ENCODE measurements at places on chromosomes 11 and 22.

- H3K36me3 ChIP-seq = no peaks in the 10 kb centered on the region
- H3K4me1 ChIP-seq = peaks cover 3% of the 10 kb centered on the region
- DNase-seq = no peak
- no peaks in the 10 kb centered on the region for H3K27me3 ChIP-seq
- H3K27ac ChIP-seq = no peak overlapping the region
- no peak overlapping the region for H3K4me3 ChIP-seq
These were observed 3.7 kb upstream of the TIRAP start for GRCh38 chr11:126279191-126279590.

DNA sequence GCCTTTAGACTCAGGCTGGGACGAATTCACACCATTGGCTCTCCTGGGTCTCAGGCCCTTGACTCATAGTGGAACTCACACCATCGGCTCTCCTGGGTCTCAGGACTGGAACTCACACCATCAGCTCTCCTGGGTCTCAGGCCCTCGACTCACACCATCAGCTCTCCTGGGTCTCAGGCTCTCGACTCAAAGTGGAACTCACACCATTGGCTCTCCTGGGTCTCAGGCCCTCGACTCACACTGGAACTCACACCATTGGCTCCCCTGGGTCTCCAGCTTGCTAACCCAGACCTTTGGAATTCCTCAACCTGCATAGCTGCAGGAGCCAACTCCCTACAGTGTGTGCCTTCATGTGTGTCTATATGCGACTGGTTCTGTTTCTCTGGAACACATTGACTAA lies 56.7 kb downstream of the SHISAL1 start:
- no peak for DNase-seq
- H3K4me3 ChIP-seq = no peak overlapping the region
- no peaks in the 10 kb centered on the region for H3K27me3 ChIP-seq
- H3K4me1 ChIP-seq = no peaks in the 10 kb centered on the region
- H3K27ac ChIP-seq = no peak overlapping the region
- H3K36me3 ChIP-seq = no peaks in the 10 kb centered on the region

DNA sequence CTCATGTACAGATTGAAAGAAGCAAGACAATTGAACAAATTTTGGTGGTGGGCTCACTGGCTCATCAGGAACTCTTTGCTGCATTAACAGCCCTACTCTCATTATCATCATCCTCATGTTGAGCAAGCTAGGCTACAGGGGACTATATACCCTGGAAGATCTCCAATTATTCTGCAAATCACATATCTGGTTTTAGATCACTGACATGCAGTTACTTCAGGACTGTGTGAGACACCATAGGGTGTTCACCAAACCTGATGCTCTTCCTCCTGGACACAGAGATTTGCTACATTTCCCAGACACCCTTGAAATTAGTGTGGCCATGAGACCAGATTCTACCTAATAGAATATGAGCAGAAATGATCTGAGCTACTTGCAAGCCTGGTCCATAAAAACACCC lies 23.0 kb upstream of the ME3 start:
- peak overlapping the region; percentile 43 for H3K27ac ChIP-seq
- no peak for DNase-seq
- H3K4me1 ChIP-seq = no peaks in the 10 kb centered on the region
- no peak overlapping the region for H3K4me3 ChIP-seq
- no peaks in the 10 kb centered on the region for H3K27me3 ChIP-seq
- H3K36me3 ChIP-seq = no peaks in the 10 kb centered on the region

- peaks cover 13% of the 10 kb centered on the region for H3K4me1 ChIP-seq
- no peaks in the 10 kb centered on the region for H3K27me3 ChIP-seq
- no peak overlapping the region for H3K27ac ChIP-seq
These were observed 47.5 kb upstream of the CDON start for GRCh38 chr11:126109941-126110731.

GRCh38 chr22:49437356-49437755 lies 390.3 kb downstream of the BRD1 start:
- no peaks in the 10 kb centered on the region for H3K27me3 ChIP-seq
- no peaks in the 10 kb centered on the region for H3K4me1 ChIP-seq
- H3K36me3 ChIP-seq = no peaks in the 10 kb centered on the region

- H3K4me1 ChIP-seq = no peaks in the 10 kb centered on the region
- no peak overlapping the region for H3K27ac ChIP-seq
- no peaks in the 10 kb centered on the region for H3K36me3 ChIP-seq
- H3K27me3 ChIP-seq = no peaks in the 10 kb centered on the region
- no peak overlapping the region for H3K4me3 ChIP-seq
- DNase-seq = peak; percentile 82
These were observed 23.9 kb upstream of the PANX2 start for GRCh38 chr22:50146439-50147238.

DNA sequence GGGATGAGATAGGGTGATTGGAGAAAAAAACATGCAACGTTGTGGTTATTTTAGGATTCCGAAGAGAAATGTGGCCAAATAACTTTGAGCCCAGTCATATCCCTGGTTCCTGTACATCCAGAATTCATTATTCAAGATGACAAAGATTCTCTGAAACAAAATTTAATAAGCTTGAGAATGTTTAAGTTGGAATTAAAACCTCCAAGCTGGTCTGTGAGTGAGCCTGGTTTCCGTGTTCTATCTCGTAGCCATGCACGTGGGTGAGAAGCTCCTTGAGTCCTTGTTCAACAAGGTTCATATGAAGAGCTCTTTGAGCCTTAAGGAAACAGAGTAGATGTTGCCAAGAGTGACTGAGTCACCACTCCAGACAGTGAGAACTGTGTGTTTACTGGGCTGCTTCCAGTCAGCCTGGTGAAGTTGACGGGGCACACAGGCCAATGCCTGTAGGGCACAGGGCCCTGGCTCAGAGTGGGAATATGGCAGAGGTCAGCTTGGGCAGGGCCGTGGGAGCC lies 206.5 kb downstream of the NAV2 start:
- peaks cover under 1% of the 10 kb centered on the region for H3K4me1 ChIP-seq
- no peak overlapping the region for H3K27ac ChIP-seq
- H3K27me3 ChIP-seq = no peaks in the 10 kb centered on the region
- H3K4me3 ChIP-seq = no peak overlapping the region
- DNase-seq = peak; percentile 64

- peaks cover 4% of the 10 kb centered on the region for H3K4me1 ChIP-seq
- H3K27ac ChIP-seq = no peak overlapping the region
- no peaks in the 10 kb centered on the region for H3K27me3 ChIP-seq
- no peak for DNase-seq
- H3K36me3 ChIP-seq = no peaks in the 10 kb centered on the region
- no peak overlapping the region for H3K4me3 ChIP-seq
These were observed 2.4 kb upstream of the ARSA start for GRCh38 chr22:50630376-50630775.

GRCh38 chr22:20974336-20974955 lies 7.4 kb downstream of the AIFM3 start:
- H3K36me3 ChIP-seq = no peaks in the 10 kb centered on the region
- H3K4me1 ChIP-seq = no peaks in the 10 kb centered on the region
- H3K27me3 ChIP-seq = no peaks in the 10 kb centered on the region
- H3K27ac ChIP-seq = no peak overlapping the region
- no peak for DNase-seq

DNA sequence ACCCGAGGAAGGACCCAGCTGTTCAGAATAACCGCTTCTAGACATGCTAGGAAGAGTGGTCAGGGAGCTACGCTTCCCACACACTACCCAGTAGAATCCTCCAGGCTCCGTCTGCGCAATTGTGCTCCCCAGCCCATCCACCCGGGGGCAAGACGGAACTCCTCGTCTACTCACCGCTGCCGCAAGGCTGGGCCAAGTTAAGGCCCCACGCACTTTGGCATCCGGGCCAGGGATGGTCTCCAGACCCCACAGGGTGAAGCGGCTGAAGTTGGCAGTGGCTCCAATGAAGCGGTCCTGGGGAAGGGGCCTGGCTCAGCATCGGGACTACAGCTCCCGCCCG lies 757 bp downstream of the RNASEH2C start:
- H3K36me3 ChIP-seq = peaks cover 25% of the 10 kb centered on the region
- H3K4me3 ChIP-seq = peak overlapping the region; percentile 91
- no peaks in the 10 kb centered on the region for H3K4me1 ChIP-seq
- no peaks in the 10 kb centered on the region for H3K27me3 ChIP-seq
- peak overlapping the region; percentile 72 for H3K27ac ChIP-seq

GRCh38 chr11:91639359-91639758 lies 585.3 kb upstream of the FAT3 start:
- no peak for DNase-seq
- no peak overlapping the region for H3K4me3 ChIP-seq
- H3K27ac ChIP-seq = no peak overlapping the region

DNA sequence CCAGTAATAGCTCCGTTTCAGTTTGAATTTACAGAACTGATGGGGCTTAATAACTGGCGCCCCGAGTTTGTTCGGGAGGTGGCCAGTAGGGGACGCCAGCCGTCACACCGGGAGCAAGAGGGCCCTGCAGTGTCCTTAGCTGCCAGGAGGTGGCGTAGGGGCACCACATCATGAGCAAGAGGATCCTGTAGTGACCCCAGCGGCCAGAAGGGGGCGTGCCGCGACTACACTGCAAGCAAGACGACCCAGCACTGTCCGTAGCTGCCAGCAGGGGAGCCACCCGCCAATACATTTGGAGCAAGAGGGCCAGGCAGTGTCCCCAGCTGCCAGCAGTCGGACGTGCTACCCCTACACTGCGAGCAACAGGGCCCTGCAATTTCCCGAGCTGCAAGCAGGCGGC lies 663.7 kb upstream of the B3GAT1 start:
- no peaks in the 10 kb centered on the region for H3K36me3 ChIP-seq
- H3K27me3 ChIP-seq = no peaks in the 10 kb centered on the region
- peak; percentile 77 for DNase-seq
- no peak overlapping the region for H3K27ac ChIP-seq

- no peaks in the 10 kb centered on the region for H3K36me3 ChIP-seq
- H3K27ac ChIP-seq = no peak overlapping the region
- H3K4me1 ChIP-seq = no peaks in the 10 kb centered on the region
- no peak for DNase-seq
These were observed 121.8 kb upstream of the C11orf87 start for GRCh38 chr11:109300211-109300610.

GRCh38 chr11:86442420-86442819 lies 67.7 kb downstream of the CCDC81 start:
- H3K36me3 ChIP-seq = no peaks in the 10 kb centered on the region
- no peak overlapping the region for H3K27ac ChIP-seq

DNA sequence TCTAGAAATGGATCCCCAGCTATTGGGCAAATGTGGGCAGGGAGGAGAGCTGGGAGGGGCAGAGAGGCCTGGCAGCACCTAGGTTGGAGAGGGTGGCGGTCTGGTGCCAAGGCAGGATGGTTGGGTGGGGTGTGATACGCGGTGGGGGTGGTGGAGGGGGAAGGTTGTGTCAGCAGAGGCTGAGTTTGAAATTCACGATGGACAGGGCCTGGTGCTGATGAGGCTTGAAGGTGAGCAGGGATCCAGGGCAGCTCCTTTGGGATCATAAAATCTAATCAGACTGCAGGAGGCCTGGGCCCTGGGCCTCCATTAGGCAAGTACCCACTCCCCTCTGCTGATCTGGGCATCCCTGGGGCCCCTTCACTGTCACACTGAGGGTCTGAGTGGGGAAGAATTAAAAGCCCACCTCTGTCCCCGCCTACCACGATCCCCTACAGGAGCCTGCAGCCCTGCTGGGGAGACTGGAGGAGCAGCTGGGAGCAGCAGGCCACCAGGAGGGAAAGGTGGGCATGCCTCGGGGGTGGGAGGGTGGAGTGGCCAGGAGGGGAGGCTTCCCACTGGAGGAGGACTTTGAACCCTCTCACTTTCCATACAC lies 24.0 kb downstream of the IGLL1 start:
- H3K27ac ChIP-seq = no peak overlapping the region
- H3K36me3 ChIP-seq = no peaks in the 10 kb centered on the region
- no peaks in the 10 kb centered on the region for H3K4me1 ChIP-seq
- no peak for DNase-seq
- H3K27me3 ChIP-seq = no peaks in the 10 kb centered on the region

- no peaks in the 10 kb centered on the region for H3K36me3 ChIP-seq
- H3K27ac ChIP-seq = no peak overlapping the region
- H3K4me3 ChIP-seq = no peak overlapping the region
- H3K4me1 ChIP-seq = no peaks in the 10 kb centered on the region
- no peak for DNase-seq
These were observed 52.4 kb downstream of the MCM5 start for GRCh38 chr22:35452351-35452781.

DNA sequence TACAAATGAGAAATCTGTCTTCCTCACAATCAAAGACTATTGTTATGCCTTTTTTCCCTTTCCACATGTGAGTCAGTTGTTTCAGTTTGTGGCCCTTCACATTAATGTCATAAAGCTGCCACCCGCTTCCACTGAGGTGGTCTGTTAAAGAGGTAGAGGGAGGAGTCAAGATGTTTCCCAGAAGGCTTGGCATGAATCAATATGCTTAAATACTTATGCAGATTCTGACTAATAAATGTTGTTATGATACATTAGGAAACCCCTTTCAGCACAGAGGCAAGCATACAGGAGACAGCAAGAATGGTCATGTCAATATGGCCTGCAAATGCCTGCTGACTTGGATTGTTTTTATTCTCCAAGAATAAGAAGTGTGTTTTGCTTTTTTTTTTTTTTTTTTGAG lies 6.5 kb downstream of the RTN3 start:
- H3K27ac ChIP-seq = no peak overlapping the region
- H3K4me1 ChIP-seq = peaks cover 28% of the 10 kb centered on the region
- no peak overlapping the region for H3K4me3 ChIP-seq
- no peaks in the 10 kb centered on the region for H3K36me3 ChIP-seq
- no peaks in the 10 kb centered on the region for H3K27me3 ChIP-seq

- no peaks in the 10 kb centered on the region for H3K36me3 ChIP-seq
- no peak overlapping the region for H3K4me3 ChIP-seq
- H3K4me1 ChIP-seq = no peaks in the 10 kb centered on the region
These were observed 5.0 kb downstream of the SHANK3 start for GRCh38 chr22:50677493-50678217.

DNA sequence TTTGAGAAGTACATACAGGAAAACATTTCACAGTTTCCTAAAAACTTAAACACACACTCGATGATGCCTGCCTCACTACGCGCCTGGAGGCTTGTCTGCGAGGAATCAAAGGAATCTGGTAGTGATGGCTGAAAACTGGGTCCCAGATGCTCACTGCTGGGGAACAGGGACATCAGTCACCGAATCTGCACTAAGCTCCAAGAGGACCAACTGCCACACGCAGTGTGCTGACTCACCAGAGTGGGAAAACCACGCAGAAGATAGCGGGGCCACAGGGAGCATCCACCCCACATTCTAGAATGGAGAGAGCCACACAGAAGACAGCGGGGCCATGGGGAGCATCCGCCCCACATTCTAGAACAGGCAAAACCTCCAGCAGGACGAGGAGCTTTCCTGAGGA lies 24.3 kb upstream of the MOB2 start:
- no peak overlapping the region for H3K27ac ChIP-seq
- DNase-seq = no peak
- H3K4me1 ChIP-seq = peaks cover 8% of the 10 kb centered on the region
- no peaks in the 10 kb centered on the region for H3K36me3 ChIP-seq

- H3K4me1 ChIP-seq = no peaks in the 10 kb centered on the region
These were observed 218.4 kb downstream of the ADAMTS15 start for GRCh38 chr11:130666781-130667251.

DNA sequence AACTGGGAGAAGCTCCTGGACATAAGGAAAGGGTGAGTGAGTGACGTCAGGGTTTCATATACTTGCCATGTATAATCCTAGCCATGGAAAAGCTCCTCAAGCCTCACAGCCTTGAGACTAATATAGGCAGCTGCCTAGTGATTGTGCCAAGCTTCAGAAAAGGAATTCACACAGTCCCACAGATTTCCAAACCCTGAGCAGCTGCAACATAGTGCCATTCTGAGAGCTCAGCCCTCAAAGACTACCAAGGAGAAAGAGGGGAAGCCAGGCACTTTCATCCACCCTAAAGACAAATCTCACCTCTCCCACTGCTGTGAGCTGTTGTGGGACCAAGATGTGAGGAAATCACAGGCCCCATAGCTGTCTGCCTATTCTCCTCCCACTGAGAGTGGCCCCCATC lies 707.9 kb upstream of the ANO5 start:
- DNase-seq = no peak
- no peaks in the 10 kb centered on the region for H3K36me3 ChIP-seq
- no peak overlapping the region for H3K4me3 ChIP-seq
- no peak overlapping the region for H3K27ac ChIP-seq
- no peaks in the 10 kb centered on the region for H3K27me3 ChIP-seq

Measured in pancreas (tissue), 10 donors.